ENCODE measurements at places on chromosomes 16 and 17. TPM values are rescaled to one million over a fixed set of nuclear protein-coding genes. Genes with fewer than 3 reads are reported as not detected.

The PYDC1 gene
- not detected for total RNA-seq

The ZNF771 gene
- 10.5 TPM for total RNA-seq

The NOD2 gene
- total RNA-seq, result 0.14 TPM

The HOXB1 gene
- not detected for total RNA-seq

The ZPBP2 gene
- not detected for total RNA-seq

The SHISA6 gene
- not detected for total RNA-seq
